ENCODE measurements at places on chromosomes 3 and 15. TPM values are rescaled to one million over a fixed set of nuclear protein-coding genes. Genes with fewer than 3 reads are reported as not detected.

DNA sequence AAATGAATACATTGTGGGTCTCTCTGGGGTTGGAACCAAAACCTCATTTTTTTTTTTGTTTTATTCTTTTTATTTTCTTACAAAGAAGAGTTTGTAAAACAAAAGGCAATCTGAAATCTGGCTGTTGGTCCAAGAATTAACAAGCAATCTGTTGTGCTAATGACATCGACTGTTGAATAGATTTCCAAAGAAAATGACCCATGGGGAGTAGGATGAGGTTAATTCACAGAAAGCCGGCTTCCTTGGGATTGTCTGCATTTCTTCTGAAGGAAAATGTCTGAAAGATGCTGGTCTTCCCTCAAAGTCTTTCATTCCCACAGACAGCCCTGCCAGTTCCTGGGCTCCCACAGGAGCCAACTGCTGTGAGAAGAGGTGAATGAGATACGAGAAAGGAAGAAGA lies 92.9 kb downstream of the LRRC3B start:
- DNase-seq: no peak
- no peak overlapping the region for H3K4me3 ChIP-seq
- no peaks in the 10 kb centered on the region for H3K36me3 ChIP-seq
- no peak overlapping the region for H3K27ac ChIP-seq

DNA sequence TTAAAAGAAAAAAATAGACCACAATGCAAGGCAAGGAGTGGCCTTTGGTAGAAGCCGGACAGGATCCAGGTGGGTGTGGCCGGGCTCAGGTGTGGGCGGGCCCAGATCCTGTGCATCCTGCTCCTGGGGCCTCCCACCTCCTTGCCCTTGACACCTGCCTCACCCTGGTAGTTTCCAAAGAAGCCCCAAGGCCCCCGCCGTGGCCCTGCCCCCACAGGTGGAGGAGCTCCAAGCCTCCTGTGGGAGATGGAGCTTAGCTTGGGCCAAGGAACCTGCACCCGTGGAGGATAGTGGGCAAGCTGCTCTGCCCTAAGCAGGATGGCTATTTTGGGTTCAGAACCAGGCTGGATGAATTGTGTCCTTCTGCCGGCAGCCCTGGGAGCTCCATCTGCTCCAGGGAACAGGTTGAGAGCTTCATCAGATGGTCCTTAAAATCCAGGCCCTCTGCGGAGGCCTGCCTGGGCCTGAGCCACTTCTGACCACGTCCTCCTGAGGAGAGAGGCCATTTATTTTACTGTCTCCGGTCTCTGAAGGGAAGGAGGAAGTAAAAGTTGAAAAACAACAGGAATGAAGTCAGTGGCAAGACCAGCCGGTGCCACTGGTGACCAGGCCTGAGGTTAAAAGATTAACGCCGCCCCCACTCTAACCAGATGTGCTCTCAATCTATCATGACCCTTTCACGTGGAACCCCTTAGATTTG lies 53.9 kb upstream of the KLF13 start:
- no peak overlapping the region for H3K27ac ChIP-seq
- H3K27me3 ChIP-seq: no peaks in the 10 kb centered on the region
- peaks cover 5% of the 10 kb centered on the region for H3K4me1 ChIP-seq
- DNase-seq: peak; percentile 2
- no peaks in the 10 kb centered on the region for H3K36me3 ChIP-seq

GRCh38 chr3:156643729-156644389 lies 30.5 kb upstream of the TIPARP start:
- no peaks in the 10 kb centered on the region for H3K4me1 ChIP-seq
- peak overlapping the region; percentile 22 for H3K27ac ChIP-seq
- no peaks in the 10 kb centered on the region for H3K36me3 ChIP-seq
- no peaks in the 10 kb centered on the region for H3K27me3 ChIP-seq
- no peak overlapping the region for H3K4me3 ChIP-seq

- H3K27me3 ChIP-seq: no peaks in the 10 kb centered on the region
- no peak overlapping the region for H3K27ac ChIP-seq
- H3K36me3 ChIP-seq: no peaks in the 10 kb centered on the region
- DNase-seq: no peak
- no peak overlapping the region for H3K4me3 ChIP-seq
These were observed 81.0 kb downstream of the CDC25A start for GRCh38 chr3:48107227-48107626.

- no peaks in the 10 kb centered on the region for H3K27me3 ChIP-seq
- H3K4me1 ChIP-seq: no peaks in the 10 kb centered on the region
- H3K36me3 ChIP-seq: no peaks in the 10 kb centered on the region
- no peak for DNase-seq
- no peak overlapping the region for H3K27ac ChIP-seq
These were observed 183.7 kb downstream of the FRMD5 start for GRCh38 chr15:44011238-44011854.

GRCh38 chr3:12440927-12441714 lies 43.2 kb upstream of the TSEN2 start:
- H3K27me3 ChIP-seq: no peaks in the 10 kb centered on the region
- H3K4me1 ChIP-seq: peaks cover 28% of the 10 kb centered on the region
- H3K36me3 ChIP-seq: no peaks in the 10 kb centered on the region
- no peak overlapping the region for H3K27ac ChIP-seq

DNA sequence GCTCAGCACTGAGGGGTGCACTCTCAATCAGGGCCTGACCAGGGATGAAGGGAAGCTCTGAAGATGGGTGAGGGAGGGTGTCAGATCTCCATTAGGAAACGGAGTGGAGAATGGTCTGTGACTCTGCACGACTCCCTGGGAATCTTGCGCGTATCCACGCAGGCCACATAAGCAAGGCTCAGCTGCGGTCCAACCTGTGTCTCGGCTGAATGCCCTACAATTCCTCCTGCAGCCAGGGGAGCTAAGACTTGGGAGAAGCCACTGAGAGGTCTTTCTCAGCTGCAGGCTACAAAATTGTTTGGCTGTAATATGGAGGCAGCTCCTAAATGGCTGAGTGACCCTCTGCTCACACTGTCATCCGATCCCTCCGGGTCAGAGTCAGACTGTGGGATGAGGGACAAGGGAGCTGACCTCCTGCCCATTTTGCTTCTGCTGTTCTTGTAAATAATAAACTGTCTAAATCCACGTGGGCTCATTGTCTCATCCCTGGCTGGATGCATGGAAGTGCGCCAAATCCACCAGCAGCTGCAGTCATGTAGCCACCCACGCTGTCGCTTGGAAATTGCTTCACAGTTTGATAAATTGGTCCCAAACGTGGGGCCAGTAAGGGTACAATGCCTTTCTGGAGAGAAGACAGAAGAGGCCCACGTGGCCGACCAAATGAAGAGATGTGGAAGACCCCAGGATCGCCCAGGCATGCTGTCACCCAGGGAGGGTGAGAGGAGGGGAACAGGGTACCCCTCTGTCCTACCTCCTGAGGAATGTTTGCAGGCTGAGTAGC lies 30.5 kb downstream of the ALS2CL start:
- H3K27me3 ChIP-seq: no peaks in the 10 kb centered on the region
- DNase-seq: peak; percentile 49
- H3K27ac ChIP-seq: peak overlapping the region; percentile 57
- no peaks in the 10 kb centered on the region for H3K36me3 ChIP-seq
- peaks cover 17% of the 10 kb centered on the region for H3K4me1 ChIP-seq

GRCh38 chr3:168714609-168715240 lies 619.0 kb upstream of the GOLIM4 start:
- H3K27ac ChIP-seq: no peak overlapping the region
- no peak overlapping the region for H3K4me3 ChIP-seq
- DNase-seq: no peak
- no peaks in the 10 kb centered on the region for H3K4me1 ChIP-seq

- peak; percentile 72 for DNase-seq
- no peaks in the 10 kb centered on the region for H3K36me3 ChIP-seq
- peaks cover 27% of the 10 kb centered on the region for H3K4me1 ChIP-seq
- H3K27ac ChIP-seq: peak overlapping the region; percentile 87
These were observed 152.0 kb downstream of the OPA1 start for GRCh38 chr3:193744822-193745684.

- H3K27ac ChIP-seq: no peak overlapping the region
- H3K4me1 ChIP-seq: peaks cover 5% of the 10 kb centered on the region
- H3K36me3 ChIP-seq: no peaks in the 10 kb centered on the region
- H3K27me3 ChIP-seq: no peaks in the 10 kb centered on the region
- H3K4me3 ChIP-seq: no peak overlapping the region
These were observed 27.1 kb upstream of the LACTB start for GRCh38 chr15:63094495-63094931.

- no peaks in the 10 kb centered on the region for H3K36me3 ChIP-seq
- peak overlapping the region; percentile 51 for H3K27ac ChIP-seq
- H3K4me1 ChIP-seq: peaks cover 38% of the 10 kb centered on the region
These were observed 107.9 kb downstream of the ATG7 start for GRCh38 chr3:11379824-11380701.

DNA sequence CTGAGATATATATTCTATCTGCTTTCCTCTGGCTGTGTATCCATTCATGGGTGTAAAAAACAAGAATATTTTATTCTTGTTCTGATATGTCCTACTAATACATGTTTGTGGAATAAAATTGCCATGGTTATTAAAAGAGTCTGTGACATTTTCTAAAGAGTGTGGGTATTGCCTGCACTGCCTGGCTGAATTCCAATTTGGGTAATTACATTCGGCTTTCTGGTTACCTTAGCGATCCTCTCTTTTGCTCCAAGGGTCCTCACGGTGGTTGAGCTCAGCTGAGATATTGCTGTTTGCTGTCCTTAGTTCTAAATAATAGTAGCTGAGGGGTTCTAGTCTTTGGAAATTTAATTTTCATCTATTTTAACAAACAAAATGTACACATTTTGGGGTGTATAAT lies 301.4 kb upstream of the DNAJC19 start:
- no peaks in the 10 kb centered on the region for H3K4me1 ChIP-seq
- no peaks in the 10 kb centered on the region for H3K27me3 ChIP-seq
- no peak for DNase-seq
- H3K4me3 ChIP-seq: no peak overlapping the region

DNA sequence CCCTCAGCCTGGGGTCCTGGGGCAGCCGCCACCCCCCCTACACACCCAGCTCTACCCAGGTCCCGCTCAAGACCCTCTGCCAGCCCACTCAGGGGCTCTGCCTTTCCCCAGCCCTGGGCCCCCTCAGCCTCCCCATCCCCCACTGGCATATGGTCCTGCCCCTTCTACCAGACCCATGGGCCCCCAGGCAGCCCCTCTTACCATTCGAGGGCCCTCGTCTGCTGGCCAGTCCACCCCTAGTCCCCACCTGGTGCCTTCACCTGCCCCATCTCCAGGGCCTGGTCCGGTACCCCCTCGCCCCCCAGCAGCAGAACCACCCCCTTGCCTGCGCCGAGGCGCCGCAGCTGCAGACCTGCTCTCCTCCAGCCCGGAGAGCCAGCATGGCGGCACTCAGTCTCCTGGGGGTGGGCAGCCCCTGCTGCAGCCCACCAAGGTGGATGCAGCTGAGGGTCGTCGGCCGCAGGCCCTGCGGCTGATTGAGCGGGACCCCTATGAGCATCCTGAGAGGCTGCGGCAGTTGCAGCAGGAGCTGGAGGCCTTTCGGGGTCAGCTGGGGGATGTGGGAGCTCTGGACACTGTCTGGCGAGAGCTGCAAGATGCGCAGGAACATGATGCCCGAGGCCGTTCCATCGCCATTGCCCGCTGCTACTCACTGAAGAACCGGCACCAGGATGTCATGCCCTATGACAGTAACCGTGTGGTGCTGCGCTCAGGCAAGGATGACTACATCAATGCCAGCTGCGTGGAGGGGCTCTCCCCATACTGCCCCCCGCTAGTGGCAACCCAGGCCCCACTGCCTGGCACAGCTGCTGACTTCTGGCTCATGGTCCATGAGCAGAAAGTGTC lies 30.2 kb downstream of the PTPN23 start:
- H3K4me3 ChIP-seq: no peak overlapping the region
- DNase-seq: no peak
- no peaks in the 10 kb centered on the region for H3K36me3 ChIP-seq

DNA sequence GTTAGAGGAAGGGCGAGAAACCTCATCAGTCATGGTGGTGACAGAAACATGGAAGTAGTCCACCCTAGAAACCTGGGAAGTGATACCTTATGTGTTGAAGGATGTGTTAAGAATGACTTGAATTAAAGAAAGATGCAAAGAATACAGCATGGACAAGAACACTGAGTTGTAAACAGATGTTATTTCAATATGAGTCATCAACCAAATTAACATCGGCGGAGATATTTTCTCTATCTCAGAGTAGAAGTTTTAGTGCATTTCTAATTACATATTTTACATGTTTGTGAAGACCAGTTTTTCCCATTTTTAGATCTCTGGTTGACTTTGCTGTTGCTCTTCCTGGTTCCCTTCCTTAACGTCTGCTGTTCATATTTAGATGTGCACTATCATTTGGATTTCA lies 268.8 kb upstream of the TBL1XR1 start:
- DNase-seq: no peak
- H3K27me3 ChIP-seq: no peaks in the 10 kb centered on the region
- H3K4me1 ChIP-seq: peaks cover 6% of the 10 kb centered on the region
- H3K36me3 ChIP-seq: no peaks in the 10 kb centered on the region
- H3K4me3 ChIP-seq: no peak overlapping the region
- H3K27ac ChIP-seq: no peak overlapping the region

GRCh38 chr3:144437989-144438388 lies 466.4 kb downstream of the DIPK2A start:
- no peak overlapping the region for H3K27ac ChIP-seq
- no peak overlapping the region for H3K4me3 ChIP-seq
- peak; percentile 8 for DNase-seq

- H3K27me3 ChIP-seq: no peaks in the 10 kb centered on the region
- no peak for DNase-seq
- no peaks in the 10 kb centered on the region for H3K4me1 ChIP-seq
- no peak overlapping the region for H3K27ac ChIP-seq
These were observed 69.0 kb downstream of the ANKRD28 start for GRCh38 chr3:15728766-15729165.

- H3K36me3 ChIP-seq: no peaks in the 10 kb centered on the region
- H3K27me3 ChIP-seq: no peaks in the 10 kb centered on the region
These were observed 2.5 kb downstream of the CLCN2 start for GRCh38 chr3:184358921-184359350.

- no peaks in the 10 kb centered on the region for H3K27me3 ChIP-seq
- DNase-seq: no peak
- no peak overlapping the region for H3K27ac ChIP-seq
- H3K4me1 ChIP-seq: no peaks in the 10 kb centered on the region
- H3K36me3 ChIP-seq: no peaks in the 10 kb centered on the region
These were observed 19.0 kb upstream of the C15orf61 start for GRCh38 chr15:67501836-67502461.

ZIC4 gene
- not detected for polyA plus RNA-seq

TM4SF18 gene
- polyA plus RNA-seq: 1.5 TPM

GUCA1C gene
- polyA plus RNA-seq: not detected

POLR2H gene
- 95.1 TPM for polyA plus RNA-seq

SERPINI1 gene
- 19.4 TPM for polyA plus RNA-seq

SGO1 gene
- polyA plus RNA-seq: 5.6 TPM

ZNF770 gene
- 32.6 TPM for polyA plus RNA-seq

TMIE gene
- polyA plus RNA-seq: 0.69 TPM

DUOXA1 gene
- polyA plus RNA-seq: 6.3 TPM

SPINK8 gene
- not detected for polyA plus RNA-seq

Data from hepatocyte (in vitro differentiated cells).